ENCODE measurements at places on chromosomes 2 and 18.

DNA sequence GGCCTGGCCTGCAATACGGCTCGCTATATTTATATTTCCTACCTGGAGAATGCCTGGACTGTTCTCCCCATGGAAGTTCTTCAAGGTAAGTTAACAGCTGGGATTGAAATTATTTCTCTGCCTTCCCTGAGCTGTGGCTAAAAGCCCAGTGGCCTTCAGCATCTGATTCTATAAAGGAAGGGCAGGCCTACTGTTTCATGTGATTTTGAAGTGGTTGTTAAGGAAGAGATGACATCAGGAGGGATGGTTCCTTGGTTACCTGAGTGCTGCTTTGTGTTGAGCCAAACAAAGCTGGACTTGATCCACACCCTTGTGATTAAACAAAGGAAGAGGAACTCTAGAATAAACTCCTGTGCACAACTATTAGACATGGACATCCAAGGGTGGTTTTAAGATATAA, 61.6 kb downstream of the MFSD6 start:
- peak; percentile 54 for DNase-seq

DNA sequence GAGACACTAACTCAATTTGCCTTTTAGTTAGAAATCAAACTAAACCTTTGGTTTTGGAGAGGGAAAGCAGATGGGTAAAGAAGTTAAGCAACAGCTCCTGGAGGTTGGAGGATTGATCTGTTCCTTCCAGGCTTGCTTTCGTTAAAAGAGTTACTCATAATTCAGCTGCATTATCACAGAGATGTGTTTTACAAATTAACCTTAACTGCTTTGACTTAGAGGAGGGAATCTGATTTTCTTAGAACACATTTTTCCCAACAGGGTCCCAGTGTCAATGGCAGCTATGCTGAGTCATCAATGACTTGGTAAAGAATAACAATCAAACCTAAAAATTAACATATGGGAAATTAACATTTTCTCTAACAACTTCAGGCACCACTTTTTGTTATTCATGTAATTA, 113.4 kb downstream of the COPS8 start:
- no peak for DNase-seq

GRCh38 chr18:12968619-12969018, 20.8 kb downstream of the SEH1L start:
- no peak for DNase-seq

- no peak for DNase-seq
Observed at GRCh38 chr2:236786751-236787150, 217.1 kb downstream of the ACKR3 start.

DNA sequence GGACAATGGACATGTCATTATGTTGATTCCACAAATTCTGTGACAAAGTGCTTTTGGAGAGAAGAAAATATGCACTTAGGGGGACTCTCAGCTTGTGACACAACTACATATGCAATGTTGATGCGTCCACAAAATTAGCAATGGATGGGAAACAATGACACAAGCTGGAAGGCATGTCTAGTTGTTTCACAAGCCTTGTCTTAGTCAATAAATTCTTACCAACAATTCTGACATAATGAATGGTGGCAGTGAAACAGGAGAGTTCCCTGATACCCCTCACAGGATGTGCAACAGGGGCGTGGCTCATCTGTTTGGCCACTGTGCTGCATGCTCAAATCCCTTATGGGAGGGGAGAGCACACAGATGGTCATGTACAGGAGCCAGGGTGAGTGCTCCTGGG, 347.2 kb upstream of the DLGAP1 start:
- DNase-seq: no peak

- DNase-seq: no peak
Observed at GRCh38 chr2:113253453-113253852, 25.3 kb downstream of the PAX8 start.

- DNase-seq: no peak
Observed at GRCh38 chr2:158989165-158989564, 20.7 kb downstream of the TANC1 start.

DNA sequence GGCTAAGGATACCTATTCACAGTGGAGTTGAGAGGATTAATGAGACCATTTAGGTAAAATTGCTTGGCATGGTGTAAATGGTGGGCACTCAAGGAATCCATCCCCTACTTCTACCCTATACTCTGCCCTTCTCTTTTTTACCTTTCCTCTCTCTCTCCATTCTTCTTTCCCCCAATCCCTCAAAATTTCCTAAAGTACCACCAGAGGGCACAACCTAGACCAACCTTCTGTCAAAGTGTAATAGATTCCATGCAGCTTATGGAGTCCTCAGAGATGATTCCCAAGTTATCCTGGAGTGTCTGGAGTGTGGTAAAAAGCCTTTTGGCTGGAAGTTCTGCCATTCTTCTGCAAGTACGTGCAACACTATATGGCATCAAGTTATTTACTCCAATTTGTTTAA, 33.0 kb upstream of the CCDC195 start:
- DNase-seq: no peak

- no peak for DNase-seq
Observed at GRCh38 chr2:108635630-108636354, 83.5 kb upstream of the RANBP2 start.
